Thoracic aorta (tissue), 2 donors: ENCODE measurements at places on chromosomes 5 and 9.

- no peak for DNase-seq
Measured at GRCh38 chr9:75775966-75776691, 114.3 kb upstream of the PCSK5 start.

DNA sequence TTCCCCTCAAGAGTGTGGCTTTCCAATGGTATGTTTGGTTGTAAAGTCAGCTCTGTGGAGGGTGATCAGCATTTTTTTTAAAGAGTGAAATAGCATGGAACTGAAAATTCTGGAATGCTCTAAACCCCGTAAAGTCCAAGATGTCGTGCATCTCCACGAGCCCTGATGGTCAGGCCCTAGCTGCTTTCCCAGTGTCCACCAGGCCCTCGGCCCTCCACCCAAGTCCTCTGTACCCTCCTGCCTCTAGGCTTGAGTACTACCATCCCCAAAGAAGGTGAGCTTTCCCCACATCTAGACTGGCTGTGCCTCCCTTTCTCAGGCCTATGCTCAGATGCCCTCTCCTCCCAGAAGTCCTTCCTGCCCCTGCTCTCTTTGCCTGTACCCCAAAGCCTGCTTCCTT lies 280.3 kb downstream of the GADD45G start:
- no peak for DNase-seq

DNA sequence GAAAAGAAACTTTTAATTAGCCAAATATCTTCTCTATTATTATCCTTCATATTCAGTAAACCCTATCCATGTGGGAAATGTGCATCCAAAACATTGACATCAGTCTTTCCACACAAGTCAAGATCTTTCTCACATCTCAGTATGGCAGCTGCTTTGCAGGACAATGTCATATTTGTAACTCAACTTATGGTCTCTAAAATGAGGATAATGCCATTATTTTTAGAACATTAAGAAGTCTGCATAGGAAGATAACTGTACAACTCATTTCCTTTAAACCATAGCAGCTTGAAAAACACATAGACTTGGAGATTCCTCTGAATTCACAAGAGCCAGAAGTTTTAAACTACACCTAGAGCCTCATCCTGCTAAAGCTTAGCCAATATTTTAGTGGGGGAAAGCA lies 43.7 kb downstream of the MCTP1 start:
- no peak for DNase-seq

DNA sequence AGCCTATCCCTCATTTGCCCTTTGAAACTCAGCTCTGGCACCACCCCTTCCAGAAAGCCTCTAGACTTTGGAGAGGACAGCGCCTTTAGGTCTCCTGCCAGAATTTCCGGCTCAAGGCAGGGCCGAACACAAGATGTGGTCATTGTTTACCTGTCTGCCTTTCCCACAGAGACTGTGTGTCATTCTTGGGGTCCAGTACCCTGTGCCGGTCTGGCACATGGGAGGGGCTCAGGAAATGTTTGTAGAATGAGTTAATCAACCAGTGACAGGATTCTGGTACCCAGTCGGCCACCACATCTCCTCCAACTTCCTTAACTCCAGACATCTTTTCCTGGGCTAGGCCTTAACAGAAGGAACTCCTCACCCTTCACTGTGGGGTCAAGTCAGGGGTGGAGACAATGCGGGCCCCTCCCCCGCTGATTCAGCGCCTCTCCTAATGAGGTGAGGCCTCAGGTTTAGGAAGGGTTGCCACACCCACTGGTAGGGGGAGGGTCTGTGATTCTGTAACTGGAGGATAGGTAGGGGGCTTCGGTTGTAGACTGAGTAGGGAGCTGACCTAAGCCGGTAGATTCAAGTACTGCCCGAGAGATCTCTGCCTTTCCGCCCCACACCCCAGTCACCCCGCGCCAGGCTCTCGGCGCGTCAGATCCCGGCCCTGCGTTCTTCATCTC lies 29.3 kb downstream of the PCDH1 start:
- peak; percentile 25 for DNase-seq
